ENCODE measurements at places on chromosomes 1 and 21. TPM values are rescaled to one million over a fixed set of nuclear protein-coding genes. Genes with fewer than 3 reads are reported as not detected.

- H3K4me3 ChIP-seq = peak overlapping the region; percentile 97
- H3K4me1 ChIP-seq = peaks cover 27% of the 10 kb centered on the region
- no peak overlapping the region for H3K27ac ChIP-seq
- peaks cover 12% of the 10 kb centered on the region for H3K27me3 ChIP-seq
Observed at GRCh38 chr1:28917757-28918118, 3.4 kb downstream of the EPB41 start.

DNA sequence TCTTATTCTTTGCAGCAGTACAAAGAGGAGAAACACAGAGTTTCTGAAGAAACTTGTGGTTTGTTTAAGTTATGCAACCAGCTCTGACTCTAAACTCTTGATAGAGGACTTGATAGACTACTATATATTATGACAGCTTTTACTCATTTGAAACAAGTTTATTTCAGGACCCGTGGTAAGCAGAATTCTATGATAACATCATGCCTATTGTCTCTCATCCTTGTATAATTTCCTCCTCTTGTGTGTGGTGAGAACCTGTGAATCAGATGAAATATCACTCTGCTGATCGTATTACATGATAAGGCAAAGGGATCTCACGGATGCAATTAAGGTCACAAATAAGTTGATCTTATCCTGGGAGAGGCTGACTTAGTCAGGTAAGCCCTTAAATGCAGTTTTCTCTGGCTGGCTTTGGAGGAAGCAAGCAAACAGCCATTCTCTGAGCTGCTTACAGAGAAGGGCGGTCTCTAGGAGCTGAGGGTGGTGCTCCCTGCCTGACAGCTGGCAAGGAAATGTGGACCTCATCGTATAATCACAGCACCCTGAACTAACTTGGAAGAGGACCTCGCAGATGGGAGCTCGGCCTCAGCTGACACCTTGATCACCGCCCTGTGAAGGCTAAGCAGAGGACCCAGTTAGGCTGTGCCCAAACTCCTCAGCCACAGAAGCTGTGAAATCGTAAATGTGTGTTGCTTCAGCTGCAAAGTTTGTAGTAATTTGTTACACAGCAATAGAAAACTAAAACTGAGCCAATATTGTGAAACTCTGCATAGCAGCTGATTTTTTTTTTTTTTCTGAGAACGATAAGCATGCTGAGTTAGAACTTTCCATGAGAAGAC lies 151.1 kb upstream of the DPT start:
- no peaks in the 10 kb centered on the region for H3K4me1 ChIP-seq
- no peak for DNase-seq
- no peaks in the 10 kb centered on the region for H3K36me3 ChIP-seq
- no peak overlapping the region for H3K27ac ChIP-seq
- H3K4me3 ChIP-seq = no peak overlapping the region

- DNase-seq = no peak
- H3K27ac ChIP-seq = no peak overlapping the region
- H3K36me3 ChIP-seq = no peaks in the 10 kb centered on the region
- H3K4me1 ChIP-seq = peaks cover 2% of the 10 kb centered on the region
Observed at GRCh38 chr21:40254540-40255465, 387.6 kb downstream of the PCP4 start.

GRCh38 chr1:14599800-14600199 lies 1.3 kb downstream of the KAZN start:
- peak overlapping the region; percentile 5 for H3K27ac ChIP-seq
- H3K4me3 ChIP-seq = peak overlapping the region; percentile 88
- H3K36me3 ChIP-seq = no peaks in the 10 kb centered on the region
- H3K4me1 ChIP-seq = peaks cover 32% of the 10 kb centered on the region

The SOX13 gene
- 2.2 TPM for total RNA-seq

The C1orf185 gene
- not detected for total RNA-seq

The C1orf116 gene
- not detected for total RNA-seq

The PRMT6 gene
- total RNA-seq = 16.8 TPM

The PYHIN1 gene
- total RNA-seq = not detected

Measured in glutamatergic neuron (in vitro differentiated cells).